Right ventricle myocardium superior (tissue), 1 donor: ENCODE measurements at places on chromosomes 7 and 10.

GRCh38 chr7:44765579-44766415, 17.1 kb downstream of the ZMIZ2 start:
- DNase-seq: no peak

- DNase-seq: no peak
Measured at GRCh38 chr10:22058201-22058600, 54.7 kb upstream of the DNAJC1 start.

DNA sequence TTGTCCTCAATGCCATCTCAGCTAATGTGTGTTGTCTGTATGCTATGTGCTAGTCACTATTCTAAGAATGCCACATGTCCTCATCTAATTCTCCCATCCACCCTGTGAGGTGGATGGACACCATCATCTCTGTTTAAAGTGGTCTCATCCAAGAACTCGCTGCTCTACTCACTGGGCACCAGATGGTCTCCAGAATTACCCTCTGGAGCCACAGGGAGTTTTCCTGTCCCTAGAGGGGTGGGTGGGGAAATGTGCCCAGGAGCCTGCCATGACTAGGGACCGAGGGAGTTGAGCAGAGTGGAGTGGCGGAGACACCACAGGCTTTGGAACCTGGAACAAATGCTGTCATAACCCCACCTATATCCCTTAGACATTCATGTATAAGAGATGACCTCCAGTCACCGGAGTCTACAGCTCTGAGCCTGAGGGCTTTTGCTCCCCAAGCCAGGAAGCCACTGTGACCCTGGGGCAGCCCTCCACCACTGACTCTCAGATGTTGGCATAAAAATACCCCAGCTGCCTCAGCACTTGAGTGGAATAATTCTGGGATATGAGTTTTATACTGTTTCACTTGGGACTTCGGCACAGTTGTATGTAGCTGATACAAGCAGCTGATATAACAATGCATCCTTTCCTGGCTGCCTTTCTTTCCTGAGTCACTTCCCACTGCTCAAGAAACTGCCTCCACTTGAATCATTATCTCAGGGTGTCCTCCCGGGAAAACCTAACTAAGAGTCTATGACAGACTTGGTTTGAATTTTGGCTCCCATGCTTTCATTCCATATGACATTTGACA, 61.5 kb upstream of the RAPGEF5 start:
- DNase-seq: no peak

- no peak for DNase-seq
Measured at GRCh38 chr7:3156508-3156907, 112.8 kb upstream of the CARD11 start.

DNA sequence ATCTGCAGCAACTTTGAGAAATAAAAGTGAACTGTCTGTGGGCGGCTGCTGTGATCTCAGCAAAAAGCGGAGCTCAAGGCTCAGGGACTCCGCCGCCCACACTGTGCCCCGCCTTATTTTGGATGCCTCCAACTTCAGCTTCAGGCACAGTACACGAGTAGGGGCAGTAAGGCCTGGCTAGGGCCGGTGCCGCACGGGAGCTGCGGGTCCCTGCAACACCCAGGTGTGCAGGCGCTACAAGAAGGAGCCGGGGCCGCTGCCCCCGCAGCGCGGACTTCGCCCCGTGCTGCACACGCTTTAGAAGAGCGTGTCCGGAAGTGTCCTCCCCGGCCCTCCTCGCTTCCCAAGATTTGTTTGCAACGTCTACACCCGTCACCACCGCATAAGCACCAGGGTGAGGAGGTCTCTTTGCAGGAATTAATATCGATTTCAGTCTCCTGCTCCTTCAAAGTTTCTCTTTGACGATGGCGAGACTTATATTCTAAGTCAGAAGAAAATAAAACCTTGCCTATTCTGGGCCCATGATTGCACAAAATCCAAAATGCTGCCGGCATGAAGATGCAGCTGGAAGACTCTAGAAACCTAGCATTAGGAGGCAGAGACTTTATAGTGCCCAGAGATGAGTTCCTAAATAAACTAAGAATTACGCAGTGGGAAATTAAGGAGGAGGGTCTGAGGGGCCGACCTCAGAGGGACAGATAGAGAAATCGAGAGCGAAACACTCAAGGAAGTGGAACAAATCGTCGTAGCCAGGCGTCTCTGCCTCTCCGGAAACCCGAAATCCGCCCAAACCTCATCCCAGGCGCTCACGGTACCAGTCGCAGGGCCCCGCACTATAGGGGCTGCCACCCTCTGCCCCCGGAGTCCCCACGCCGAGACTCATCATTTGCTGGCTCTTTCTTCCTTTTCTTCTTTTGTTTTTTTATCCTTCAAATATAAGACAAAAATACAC, 6.4 kb downstream of the VAX1 start:
- DNase-seq: no peak

DNA sequence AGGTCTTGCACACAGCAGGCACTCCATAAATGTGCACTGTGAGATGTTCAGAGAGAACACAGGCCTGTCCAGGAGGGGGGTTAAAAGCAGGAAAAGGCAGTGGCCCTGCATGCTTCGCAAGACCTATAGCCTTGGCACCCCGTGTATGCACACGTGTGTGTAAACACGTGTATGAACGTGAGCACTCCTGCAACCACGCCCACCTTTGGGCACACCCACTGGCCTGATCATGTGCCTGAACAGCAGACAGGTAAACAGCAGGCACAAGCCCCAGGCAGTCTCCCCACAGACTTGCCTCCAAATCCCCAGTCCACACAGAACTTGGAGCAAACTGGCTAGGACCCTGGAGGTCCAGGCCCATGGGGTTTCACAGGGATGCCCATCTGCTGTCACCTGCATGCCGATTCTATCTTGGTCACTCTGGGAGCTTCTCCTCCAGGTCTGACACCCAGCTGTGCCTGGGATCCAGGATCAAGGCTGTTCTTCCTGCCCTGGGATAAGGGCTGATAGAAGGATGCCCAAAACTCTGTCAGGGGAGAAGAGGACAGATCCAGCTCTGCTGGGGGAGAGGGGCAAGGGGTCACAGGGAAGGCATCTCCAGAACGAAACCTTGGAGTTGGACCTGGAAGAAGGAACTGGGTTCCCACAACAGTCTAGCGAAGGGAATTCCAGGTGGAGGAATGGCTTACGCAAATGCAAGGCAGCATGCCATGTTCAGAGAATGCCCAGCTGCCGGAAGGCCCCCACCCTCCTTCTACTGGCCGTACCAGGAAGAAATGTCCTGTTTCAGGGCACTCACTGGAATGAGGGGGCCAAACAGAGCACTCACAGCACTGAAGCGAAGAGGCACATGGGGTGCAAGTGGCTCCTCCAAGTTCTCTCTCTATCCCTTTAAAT, 14.3 kb upstream of the ZMIZ1 start:
- DNase-seq: no peak

GRCh38 chr10:60611291-60611747, 167.0 kb upstream of the CDK1 start:
- DNase-seq: no peak

DNA sequence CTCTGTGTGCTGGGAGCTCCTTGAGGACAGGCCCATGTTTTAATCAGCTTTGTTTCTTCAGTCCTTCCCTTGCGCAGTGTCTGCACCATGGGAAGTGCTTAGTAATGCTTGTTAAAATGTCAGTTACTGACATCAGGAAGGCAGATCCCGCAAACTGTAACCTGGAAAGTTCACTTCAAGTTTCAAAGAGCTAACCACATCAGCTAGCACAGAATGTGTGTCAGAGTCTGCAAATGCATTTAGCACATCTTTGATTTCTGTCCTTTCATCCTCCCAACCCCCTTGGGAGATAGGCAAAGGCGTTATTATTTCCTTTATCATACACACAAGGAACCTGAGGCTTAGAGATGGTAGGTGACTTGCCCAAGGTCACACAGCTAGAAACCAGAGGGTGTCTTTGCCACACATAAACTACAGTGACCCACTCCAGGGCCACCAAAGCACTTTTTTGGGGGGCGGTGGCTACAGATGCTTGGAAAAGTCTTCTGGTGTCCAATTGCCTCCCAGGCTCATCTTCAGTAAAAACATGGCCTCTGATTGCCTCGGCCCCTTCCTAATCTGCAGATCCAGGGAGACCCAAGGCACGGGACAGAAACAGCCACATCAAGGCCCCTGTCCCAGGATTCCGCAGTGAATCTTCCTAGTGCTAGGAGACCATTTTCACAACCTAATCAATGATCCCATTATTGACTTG, 116.2 kb upstream of the GPR26 start:
- DNase-seq: no peak

DNA sequence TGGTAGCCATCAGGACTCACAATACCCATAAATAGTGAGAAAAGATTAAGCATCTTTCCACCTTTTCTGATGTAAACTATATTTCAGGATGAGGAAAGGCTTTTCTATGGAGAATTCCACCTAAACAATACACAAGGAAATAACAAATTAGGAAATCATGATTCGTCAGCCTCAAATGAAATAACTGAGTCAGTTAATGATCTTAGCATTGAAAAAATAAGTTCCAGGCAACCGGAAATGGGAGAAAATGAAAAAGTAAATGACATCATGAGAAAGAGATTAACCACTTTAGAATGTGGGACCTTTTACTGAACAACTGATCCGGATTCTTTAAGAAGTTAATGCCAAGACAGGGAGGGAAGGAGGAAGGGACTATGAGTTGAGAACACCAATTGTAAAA, 742.3 kb downstream of the TNS3 start:
- DNase-seq: no peak

GRCh38 chr7:73828107-73828803, 2.5 kb upstream of the CLDN4 start:
- DNase-seq: no peak

DNA sequence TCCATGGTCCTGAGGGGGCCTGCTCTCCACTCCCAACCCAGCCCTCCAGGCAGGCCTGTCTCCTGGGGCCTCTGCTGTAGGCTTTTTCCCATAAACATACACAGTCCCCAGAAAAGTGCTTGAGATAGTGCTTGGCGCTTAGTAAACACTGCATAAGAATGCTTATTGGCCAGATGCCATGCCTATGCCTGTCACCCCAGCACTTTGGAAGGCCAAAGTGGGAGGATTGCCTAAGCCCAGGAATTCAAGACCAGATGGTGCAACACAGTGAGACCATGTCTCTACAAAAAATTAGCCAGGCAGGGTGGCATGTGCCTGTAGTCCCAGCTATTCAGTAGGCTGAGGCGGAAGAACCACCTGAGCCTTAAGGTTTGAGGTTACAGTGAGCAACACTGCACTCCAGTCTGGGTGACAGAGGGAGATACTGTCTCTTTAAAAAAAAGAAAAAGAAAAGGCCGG, 24.6 kb upstream of the ASL start:
- no peak for DNase-seq

GRCh38 chr10:93313798-93314197, 168.3 kb downstream of the MYOF start:
- DNase-seq: no peak

- DNase-seq: no peak
Measured at GRCh38 chr10:60899266-60899665, 44.7 kb downstream of the RHOBTB1 start.
